Osteocyte (in vitro differentiated cells): ENCODE measurements at places on chromosomes 12 and 14. TPM values are rescaled to one million over a fixed set of nuclear protein-coding genes. Genes with fewer than 3 reads are reported as not detected.

- peaks cover 3% of the 10 kb centered on the region for H3K27me3 ChIP-seq
- no peak overlapping the region for H3K27ac ChIP-seq
- no peaks in the 10 kb centered on the region for H3K4me1 ChIP-seq
- no peak for DNase-seq
- H3K4me3 ChIP-seq = no peak overlapping the region
Observed at GRCh38 chr12:111277570-111277969, 91.3 kb downstream of the PHETA1 start.

DNA sequence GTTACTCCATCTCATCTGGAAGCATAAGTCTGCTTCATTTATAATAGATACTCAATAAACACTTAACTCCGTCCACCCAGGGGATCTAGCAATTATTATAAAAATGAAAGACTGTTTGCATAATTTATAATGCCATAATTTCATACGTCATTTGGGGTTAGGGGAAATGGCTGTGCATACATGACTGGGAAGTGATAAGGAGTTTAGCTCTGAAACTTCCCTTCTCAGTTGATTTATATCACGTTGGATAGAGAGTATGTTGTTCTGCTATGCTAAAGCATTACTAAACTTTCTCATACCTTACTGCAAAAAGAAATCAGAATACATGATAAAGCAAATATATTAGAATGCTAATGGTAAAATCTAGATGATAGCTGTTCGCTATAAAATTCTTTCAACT, 90.4 kb upstream of the DYNC1H1 start:
- H3K4me1 ChIP-seq = peaks cover 26% of the 10 kb centered on the region
- no peak overlapping the region for H3K4me3 ChIP-seq
- H3K36me3 ChIP-seq = peaks cover 3% of the 10 kb centered on the region
- H3K27me3 ChIP-seq = no peaks in the 10 kb centered on the region
- H3K27ac ChIP-seq = no peak overlapping the region

DNA sequence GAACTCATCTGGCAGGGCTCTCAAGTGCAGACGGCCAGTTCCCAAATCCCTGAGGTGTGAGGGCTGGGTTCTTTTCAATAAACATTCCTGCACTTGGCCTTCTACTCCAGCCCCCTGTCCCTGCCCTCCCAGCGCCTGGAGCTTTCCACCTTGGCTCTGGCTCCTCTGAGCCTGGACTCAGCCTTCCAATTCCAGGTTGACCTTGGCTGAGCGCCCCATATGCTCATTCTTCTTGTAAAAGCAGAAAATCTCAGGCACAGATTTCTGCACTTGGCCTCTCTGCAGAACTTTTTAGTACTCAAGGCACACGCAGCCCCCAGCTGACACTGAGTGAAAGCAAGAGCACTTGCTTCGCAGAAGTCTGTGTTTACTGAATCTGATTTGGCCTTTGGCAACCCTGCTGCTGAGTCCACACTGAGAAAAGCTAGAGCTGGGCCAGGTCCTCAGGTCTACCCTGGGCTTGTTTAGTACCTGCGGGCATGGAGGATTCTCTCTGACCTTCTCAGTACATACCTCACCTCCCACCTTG, 222.7 kb downstream of the MSRB3 start:
- H3K4me3 ChIP-seq = no peak overlapping the region
- no peaks in the 10 kb centered on the region for H3K36me3 ChIP-seq
- no peak for DNase-seq
- H3K4me1 ChIP-seq = peaks cover 36% of the 10 kb centered on the region

DNA sequence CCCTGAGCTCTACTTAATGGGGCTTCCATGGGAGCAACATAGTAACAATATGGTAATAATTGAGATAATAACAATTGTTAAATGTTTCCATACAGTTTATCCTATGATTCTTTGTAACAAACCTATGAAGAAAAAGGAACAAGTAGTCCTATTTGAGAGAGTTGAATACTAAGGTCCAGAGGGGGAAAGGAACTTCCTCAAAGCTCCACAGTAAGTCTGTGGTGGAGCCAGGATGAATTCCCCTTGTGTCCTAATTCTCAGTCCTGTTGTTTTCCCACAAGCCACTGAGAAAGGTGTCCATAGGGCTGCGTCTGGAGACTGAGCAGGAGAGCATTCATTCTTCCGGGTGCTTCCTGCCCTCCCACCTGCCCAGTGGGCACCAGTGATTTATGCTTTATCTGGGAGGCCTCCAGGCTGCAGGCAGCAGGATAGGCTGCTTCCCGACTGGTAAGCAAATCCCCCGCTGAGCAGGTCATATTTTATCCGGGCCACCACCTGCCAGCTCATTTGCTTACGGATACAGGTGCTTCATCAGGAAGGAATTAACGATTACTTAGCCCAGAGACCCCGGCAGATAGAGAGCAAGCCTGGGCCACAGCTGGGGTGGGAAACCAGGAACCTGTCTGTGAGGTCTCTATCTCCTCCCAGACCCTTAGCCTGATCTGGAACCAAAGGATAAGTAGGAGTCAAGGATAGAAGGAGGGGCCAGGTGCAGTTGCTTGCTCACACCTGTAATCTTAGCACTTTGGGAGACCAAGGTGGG, 33.9 kb upstream of the FAM222A start:
- no peaks in the 10 kb centered on the region for H3K36me3 ChIP-seq
- no peak for DNase-seq
- H3K27me3 ChIP-seq = peaks cover 23% of the 10 kb centered on the region
- H3K27ac ChIP-seq = no peak overlapping the region

DNA sequence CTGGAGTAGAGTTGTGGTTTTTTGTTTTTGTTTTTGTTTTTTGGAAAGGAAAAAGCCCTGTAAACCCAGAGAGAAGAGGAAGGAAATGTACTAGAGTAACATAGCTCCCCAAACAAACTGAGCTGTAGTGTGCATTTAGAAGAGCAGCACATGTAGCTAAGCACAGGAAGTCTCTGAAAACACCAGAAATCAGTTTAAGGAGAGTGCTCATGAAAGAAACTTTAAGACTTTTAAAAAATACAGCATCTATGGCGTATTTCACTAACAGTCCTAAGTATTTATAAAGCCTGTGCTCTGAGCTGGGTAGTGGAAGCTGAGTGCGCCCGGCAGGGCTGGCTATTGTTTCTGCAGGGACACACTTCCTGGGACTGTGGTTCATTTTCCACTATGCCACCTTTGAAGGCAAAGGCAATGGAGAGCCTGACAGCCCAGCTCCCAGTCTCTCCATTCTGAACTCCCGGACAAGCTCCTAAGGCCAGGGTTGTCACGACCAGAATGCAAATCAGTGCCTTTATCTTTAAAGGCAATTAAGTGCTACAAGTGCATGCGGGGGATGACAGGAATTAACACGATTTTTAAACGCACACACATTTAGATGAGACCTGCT, 45.4 kb downstream of the NIN start:
- no peak overlapping the region for H3K27ac ChIP-seq
- peaks cover 22% of the 10 kb centered on the region for H3K4me1 ChIP-seq
- no peak for DNase-seq
- no peak overlapping the region for H3K4me3 ChIP-seq

DNA sequence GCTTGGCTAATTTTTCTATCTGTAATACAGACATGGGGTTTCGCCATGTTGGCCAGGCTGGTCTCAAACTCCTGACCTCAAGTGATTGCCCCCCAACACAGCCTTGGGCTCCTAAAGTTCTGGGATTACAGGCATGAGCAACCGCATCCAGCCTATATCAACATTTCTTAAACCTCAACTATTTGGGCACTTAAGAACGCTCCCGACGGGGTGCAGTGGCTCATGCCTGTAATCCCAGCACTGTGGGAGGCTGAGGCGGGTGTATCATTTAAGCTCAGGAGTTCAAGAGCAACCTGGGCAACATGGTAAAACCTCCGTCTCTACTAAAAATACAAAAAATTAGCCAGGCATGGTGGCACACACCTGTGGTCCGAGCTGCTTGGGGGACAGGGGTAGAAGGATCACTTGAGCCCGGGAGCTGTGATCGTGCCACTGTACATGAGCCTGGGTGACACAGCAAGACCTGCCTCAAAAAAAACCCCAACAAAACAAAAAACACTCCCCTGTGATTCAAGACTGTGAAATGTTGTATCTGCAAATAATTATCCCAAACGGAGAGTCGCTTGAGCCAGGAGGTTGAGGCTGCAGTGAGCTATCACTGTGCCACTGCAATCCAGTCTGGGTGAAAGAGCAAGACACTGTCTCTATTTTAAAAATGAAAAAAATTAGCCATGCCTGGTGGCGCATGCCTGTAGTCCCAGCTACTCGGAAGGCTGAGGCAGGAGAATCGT, 21.5 kb downstream of the PPTC7 start:
- DNase-seq = no peak
- H3K36me3 ChIP-seq = peaks cover 4% of the 10 kb centered on the region

DNA sequence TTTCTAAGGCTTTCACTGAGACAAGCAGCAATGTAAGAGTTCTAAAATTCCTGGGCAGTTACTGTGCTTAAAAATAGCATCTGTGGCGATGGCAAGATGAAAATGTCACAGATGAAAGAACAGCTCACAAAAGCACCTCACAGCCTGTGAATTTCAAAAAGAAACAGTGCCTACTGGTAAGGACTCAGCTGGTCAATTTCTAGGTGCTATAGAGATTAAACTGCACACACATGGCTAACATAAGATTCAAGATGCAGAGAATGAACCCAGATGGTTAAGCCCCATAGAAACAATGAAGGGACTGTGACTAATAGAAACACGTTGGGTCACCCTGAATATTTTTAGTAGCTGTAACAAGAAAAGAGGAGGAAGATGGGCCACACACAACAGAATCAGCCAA, 12.0 kb upstream of the IL26 start:
- H3K27ac ChIP-seq = no peak overlapping the region
- H3K4me3 ChIP-seq = no peak overlapping the region
- peaks cover 12% of the 10 kb centered on the region for H3K27me3 ChIP-seq
- H3K36me3 ChIP-seq = no peaks in the 10 kb centered on the region

GRCh38 chr12:93256256-93256969, 121.3 kb upstream of the NUDT4 start:
- H3K27me3 ChIP-seq = no peaks in the 10 kb centered on the region
- H3K4me1 ChIP-seq = peaks cover 18% of the 10 kb centered on the region
- no peak for DNase-seq
- H3K27ac ChIP-seq = peak overlapping the region; percentile 82
- H3K4me3 ChIP-seq = no peak overlapping the region

GRCh38 chr12:125677829-125678228, 612.6 kb downstream of the AACS start:
- H3K4me3 ChIP-seq = no peak overlapping the region
- no peak overlapping the region for H3K27ac ChIP-seq
- DNase-seq = no peak
- no peaks in the 10 kb centered on the region for H3K4me1 ChIP-seq
- no peaks in the 10 kb centered on the region for H3K27me3 ChIP-seq

DNA sequence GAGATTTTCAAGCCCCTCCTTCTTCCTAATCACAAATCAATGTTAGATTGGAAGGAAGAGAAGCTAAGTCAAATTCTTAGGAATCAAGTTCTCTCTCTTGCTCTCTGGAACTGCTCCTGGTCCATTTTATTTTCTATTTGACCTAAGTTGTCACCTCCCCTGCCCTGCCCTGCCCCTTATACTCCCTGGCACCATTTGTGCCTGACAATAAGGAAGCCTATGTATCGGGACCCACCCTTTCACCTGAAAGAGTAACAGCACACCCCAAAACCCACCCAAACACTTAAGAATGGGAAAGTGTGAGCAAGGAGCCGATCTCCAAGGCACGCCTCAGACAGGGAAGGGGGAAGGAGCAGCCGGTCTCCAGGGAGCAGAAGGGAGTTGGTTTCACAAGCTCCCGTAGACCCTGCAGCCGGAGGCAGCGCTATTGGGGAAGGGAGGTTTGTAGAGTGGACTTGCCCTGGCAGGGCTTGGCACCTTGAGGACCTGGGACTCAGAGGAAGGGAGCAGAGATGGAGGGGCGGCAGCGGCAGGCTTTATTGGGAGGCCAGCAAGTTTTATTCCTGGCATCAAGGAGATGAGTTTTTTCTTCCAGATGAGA, 1.6 kb downstream of the LRRC74A start:
- DNase-seq = no peak
- no peaks in the 10 kb centered on the region for H3K36me3 ChIP-seq
- H3K4me1 ChIP-seq = no peaks in the 10 kb centered on the region
- no peak overlapping the region for H3K4me3 ChIP-seq
- H3K27ac ChIP-seq = no peak overlapping the region
- peaks cover 34% of the 10 kb centered on the region for H3K27me3 ChIP-seq

DNA sequence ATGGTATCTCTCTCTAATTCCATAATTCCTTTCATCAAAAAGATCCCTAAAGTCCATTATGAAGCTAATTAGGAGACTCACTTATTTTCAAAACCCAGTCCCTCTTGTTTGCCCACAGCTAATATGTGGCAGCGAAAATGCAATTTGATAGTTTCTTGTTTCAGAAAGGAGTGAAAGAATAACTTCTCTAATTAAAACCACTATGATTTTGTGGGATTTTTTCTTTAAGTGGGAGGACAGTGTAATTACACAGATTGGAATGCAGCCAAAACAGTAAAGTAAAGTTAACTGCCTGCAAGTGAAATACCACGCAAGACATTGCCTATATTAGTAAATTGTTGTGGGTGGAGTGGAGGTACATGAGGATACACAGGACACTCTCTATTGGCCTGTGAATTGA, 50.0 kb downstream of the PTPRO start:
- H3K4me3 ChIP-seq = no peak overlapping the region
- no peaks in the 10 kb centered on the region for H3K4me1 ChIP-seq
- DNase-seq = no peak
- no peak overlapping the region for H3K27ac ChIP-seq

GRCh38 chr12:15278816-15279658, 43.3 kb upstream of the PTPRO start:
- no peaks in the 10 kb centered on the region for H3K36me3 ChIP-seq
- peaks cover 16% of the 10 kb centered on the region for H3K4me1 ChIP-seq
- no peak overlapping the region for H3K4me3 ChIP-seq

GRCh38 chr14:98725191-98725590, 546.8 kb downstream of the BCL11B start:
- H3K27ac ChIP-seq = no peak overlapping the region
- no peaks in the 10 kb centered on the region for H3K27me3 ChIP-seq
- DNase-seq = peak; percentile 17
- no peaks in the 10 kb centered on the region for H3K36me3 ChIP-seq

DNA sequence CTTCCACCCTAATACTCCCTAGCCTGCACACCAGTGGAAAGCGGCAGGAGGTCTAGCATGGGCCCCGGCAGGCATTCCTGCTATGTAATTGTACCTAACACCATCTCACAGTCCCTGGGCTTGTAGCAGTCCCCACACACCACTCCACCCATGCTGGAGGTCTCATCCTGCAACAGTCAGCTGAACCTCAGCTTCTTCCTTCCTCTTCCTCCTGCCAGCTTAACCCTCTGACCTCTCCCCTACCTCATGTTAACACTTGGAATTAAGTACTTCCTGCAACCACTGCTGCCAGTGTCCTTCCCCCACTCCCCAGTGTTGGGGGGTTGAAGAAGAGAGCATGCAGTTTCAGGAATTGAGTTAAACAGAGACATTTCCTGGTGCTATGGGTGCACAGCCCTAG, 7.6 kb downstream of the ADCY4 start:
- no peak overlapping the region for H3K4me3 ChIP-seq
- H3K27ac ChIP-seq = no peak overlapping the region
- H3K36me3 ChIP-seq = no peaks in the 10 kb centered on the region
- peaks cover 4% of the 10 kb centered on the region for H3K4me1 ChIP-seq
- H3K27me3 ChIP-seq = no peaks in the 10 kb centered on the region

- no peak overlapping the region for H3K4me3 ChIP-seq
- peaks cover 30% of the 10 kb centered on the region for H3K4me1 ChIP-seq
- peak overlapping the region; percentile 85 for H3K27ac ChIP-seq
- no peak for DNase-seq
Observed at GRCh38 chr14:20986811-20987210, 3.0 kb upstream of the METTL17 start.

Gene CLEC1A
- not detected in 2 replicates for total RNA-seq

Gene GLS2
- 0.31 TPM in 1 of 2 replicates, not detected in the other for total RNA-seq

Gene ASIC1
- total RNA-seq = 2.1 and 3.0 TPM in 2 replicates

Gene ALG10B
- 11.8 and 12.5 TPM in 2 replicates for total RNA-seq

Gene HPD
- not detected in 2 replicates for total RNA-seq

Gene APOLD1
- total RNA-seq = 10.5 and 11.1 TPM in 2 replicates
